ENCODE measurements at places on chromosomes 12 and 14.
A peak's percentile ranks its signal among the peaks of the same experiment; 100 is the strongest.

DNA sequence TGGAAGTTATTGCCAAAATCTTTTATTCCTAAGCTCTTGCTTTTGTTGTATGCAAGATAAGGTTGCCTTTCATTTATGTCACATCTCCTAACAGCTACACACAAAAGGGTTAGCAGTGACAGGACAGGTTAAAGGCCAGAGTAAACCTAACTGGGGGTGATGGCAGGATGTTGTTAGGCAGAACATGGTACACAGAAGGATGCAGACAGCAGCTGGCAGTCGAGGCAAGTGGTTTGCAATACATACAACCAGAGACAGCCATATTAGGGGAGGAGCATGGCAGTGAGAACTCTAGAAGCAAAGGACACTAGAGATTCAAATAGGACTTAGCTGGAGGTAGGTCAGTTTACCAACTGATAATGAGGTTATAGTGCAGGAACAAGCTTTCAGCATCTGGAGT lies 2.7 kb upstream of the ABCD2 start:
- DNase-seq = peak; percentile 26

DNA sequence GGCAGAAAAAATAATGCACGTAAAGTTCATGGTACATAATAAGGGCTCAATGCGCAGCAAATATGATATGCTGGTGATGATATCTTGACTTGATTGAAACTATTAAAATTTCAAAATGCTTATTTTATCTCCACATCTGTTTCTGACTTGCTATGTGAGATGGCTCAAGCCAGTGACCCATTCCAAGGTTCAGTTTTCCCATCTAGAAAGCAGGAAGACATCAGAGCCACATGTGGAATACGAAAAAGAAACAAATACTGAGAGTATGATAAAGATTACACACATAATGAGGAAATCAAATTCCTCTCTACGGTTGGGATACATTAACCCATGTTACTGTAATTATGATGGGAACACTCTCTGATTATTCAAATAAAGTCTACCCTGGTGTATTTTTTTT lies 24.0 kb upstream of the TSPAN11 start:
- DNase-seq = no peak

GRCh38 chr14:35254736-35255135 lies 37.4 kb upstream of the PSMA6 start:
- DNase-seq = no peak

GRCh38 chr14:64708148-64709004 lies 4.2 kb downstream of the PLEKHG3 start:
- DNase-seq = peak; percentile 52

- no peak for DNase-seq
Observed at GRCh38 chr12:98973395-98973794, 328.3 kb downstream of the APAF1 start.
